ENCODE measurements at places on chromosomes 12 and 14. TPM values are rescaled to one million over a fixed set of nuclear protein-coding genes. Genes with fewer than 3 reads are reported as not detected.

Gene MDM1
- total RNA-seq, result 11.8 TPM

Gene PLXNC1
- 2.4 TPM for total RNA-seq

Gene TEX52
- total RNA-seq, result not detected

Gene CD163L1
- total RNA-seq, result 3.5 TPM

Gene CFAP54
- 0.56 TPM for total RNA-seq

Gene CLBA1
- 20.3 TPM for total RNA-seq

Gene HVCN1
- total RNA-seq, result not detected

Gene KRT78
- not detected for total RNA-seq

Gene ABCB9
- total RNA-seq, result 3.2 TPM

GRCh38 chr12:131852551-131853299, 24.5 kb downstream of the MMP17 start:
- H3K36me3 ChIP-seq, result peaks cover 5% of the 10 kb centered on the region
- no peak overlapping the region for H3K4me3 ChIP-seq
- H3K27ac ChIP-seq, result no peak overlapping the region
- H3K27me3 ChIP-seq, result peaks cover 22% of the 10 kb centered on the region

DNA sequence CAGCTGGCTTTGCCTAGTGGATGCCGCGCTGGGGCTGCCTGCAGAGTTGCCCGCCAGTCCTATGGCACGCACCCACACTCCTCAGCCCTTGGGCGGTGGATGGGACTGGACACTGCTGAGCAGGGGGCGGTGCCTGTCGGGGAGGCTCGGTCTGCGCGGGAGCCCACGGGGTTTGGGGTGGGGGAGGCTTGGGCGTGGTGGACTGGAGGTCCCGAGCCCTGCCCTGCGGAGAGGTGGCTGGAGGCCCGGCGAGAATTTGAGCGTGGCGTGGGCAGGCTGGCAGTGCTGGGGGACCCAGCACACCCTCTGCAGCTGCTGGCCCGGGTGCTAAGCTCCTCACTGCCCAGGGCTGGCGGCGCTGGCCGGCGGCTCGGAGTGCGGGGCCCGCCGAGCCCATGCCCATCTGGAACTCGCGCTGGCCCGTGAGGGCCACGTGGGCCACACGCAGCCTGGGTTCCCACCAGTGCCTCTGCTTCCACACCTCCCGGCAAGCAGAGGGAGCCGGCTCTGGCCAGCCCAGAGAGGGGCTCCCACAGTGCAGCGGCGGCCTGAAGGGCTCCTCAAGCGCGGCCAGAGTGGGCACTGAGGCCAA, 68.1 kb downstream of the ETNK1 start:
- no peaks in the 10 kb centered on the region for H3K27me3 ChIP-seq
- no peaks in the 10 kb centered on the region for H3K4me1 ChIP-seq
- H3K4me3 ChIP-seq, result no peak overlapping the region

- no peak for DNase-seq
- no peak overlapping the region for H3K4me3 ChIP-seq
These were observed 53.1 kb downstream of the TMEM30B start for GRCh38 chr14:61227884-61228591.

DNA sequence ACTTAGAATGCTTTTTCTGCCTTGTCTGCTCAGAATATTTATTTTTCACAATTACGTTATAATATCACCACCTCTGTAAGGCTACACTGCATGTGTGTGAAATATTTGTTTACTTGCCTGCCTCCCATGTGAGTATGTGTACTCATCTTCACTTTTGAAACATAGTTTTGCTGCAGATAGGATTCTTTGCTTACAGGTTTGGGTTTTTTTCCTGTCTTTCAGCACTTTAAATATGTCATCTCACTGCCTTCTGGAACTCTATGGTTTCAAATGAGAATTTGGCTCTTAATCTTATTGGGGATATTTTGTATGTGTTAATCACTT, 10.9 kb downstream of the G2E3 start:
- peaks cover 71% of the 10 kb centered on the region for H3K4me1 ChIP-seq
- peaks cover 6% of the 10 kb centered on the region for H3K36me3 ChIP-seq
- H3K27me3 ChIP-seq, result no peaks in the 10 kb centered on the region
- peak overlapping the region; percentile 52 for H3K27ac ChIP-seq
- no peak overlapping the region for H3K4me3 ChIP-seq

DNA sequence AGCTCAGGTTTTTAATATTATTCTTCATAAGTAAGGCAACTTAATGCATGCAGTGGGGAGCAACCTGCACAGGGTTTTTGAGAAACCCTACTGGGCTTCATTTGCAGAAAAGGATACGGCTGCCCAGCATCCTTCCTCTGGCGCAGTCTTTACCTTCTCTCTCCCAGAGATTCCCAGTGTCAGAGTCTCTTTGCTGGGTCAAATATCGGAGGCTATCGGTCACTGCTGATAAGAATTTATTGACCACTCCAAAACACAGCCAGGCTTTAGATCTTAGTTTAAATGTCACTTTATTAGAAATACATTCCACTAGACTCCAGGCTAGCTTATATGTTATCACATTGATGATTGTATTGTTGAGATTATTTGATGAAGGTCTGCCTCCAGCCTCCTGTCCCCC, 147.2 kb upstream of the CPSF6 start:
- DNase-seq, result no peak
- no peak overlapping the region for H3K4me3 ChIP-seq
- H3K36me3 ChIP-seq, result no peaks in the 10 kb centered on the region
- H3K27ac ChIP-seq, result no peak overlapping the region
- H3K27me3 ChIP-seq, result peaks cover 24% of the 10 kb centered on the region
- H3K4me1 ChIP-seq, result no peaks in the 10 kb centered on the region

- no peak overlapping the region for H3K27ac ChIP-seq
- H3K4me1 ChIP-seq, result no peaks in the 10 kb centered on the region
- H3K4me3 ChIP-seq, result no peak overlapping the region
- H3K36me3 ChIP-seq, result no peaks in the 10 kb centered on the region
These were observed 95.5 kb upstream of the DCN start for GRCh38 chr12:91278126-91278525.

DNA sequence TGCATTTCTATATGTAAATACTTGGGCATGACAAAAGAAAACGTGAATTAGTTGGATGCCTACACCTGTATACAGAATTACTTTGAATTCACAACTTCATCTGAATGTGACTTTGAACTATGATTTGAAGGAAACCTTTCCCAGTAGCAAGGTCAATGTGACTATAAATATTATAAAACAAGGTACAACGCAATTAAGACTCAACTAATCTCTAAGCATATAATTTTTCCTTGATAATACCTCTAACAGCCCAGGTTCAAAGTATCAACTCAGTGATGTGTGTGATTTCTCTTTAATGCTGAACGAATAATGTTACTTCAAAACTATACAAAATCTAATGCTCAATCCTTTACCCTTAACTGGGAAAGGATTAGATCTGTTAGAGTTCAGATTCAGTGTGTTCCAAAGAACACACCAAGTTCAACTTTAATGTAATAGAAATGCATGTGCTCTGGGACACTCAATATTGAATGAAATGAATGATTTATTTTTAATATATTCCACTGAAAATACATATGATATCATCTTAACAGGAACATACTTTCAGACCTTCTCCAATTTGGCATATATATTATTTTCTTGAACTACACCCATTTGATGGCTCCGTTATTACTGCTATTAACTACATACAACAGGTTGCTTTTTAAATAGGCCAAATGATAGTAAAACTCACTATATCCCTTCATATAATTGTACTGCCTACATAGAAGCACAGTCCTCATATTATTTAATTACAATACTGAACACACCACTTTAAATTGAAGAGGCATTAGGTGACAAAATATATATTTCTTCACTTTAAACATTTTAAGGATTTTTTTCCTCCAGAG, 40.1 kb upstream of the MTERF2 start:
- no peaks in the 10 kb centered on the region for H3K36me3 ChIP-seq
- H3K4me1 ChIP-seq, result peaks cover 7% of the 10 kb centered on the region
- DNase-seq, result no peak
- peak overlapping the region; percentile 61 for H3K27ac ChIP-seq
- H3K27me3 ChIP-seq, result no peaks in the 10 kb centered on the region
- H3K4me3 ChIP-seq, result no peak overlapping the region

DNA sequence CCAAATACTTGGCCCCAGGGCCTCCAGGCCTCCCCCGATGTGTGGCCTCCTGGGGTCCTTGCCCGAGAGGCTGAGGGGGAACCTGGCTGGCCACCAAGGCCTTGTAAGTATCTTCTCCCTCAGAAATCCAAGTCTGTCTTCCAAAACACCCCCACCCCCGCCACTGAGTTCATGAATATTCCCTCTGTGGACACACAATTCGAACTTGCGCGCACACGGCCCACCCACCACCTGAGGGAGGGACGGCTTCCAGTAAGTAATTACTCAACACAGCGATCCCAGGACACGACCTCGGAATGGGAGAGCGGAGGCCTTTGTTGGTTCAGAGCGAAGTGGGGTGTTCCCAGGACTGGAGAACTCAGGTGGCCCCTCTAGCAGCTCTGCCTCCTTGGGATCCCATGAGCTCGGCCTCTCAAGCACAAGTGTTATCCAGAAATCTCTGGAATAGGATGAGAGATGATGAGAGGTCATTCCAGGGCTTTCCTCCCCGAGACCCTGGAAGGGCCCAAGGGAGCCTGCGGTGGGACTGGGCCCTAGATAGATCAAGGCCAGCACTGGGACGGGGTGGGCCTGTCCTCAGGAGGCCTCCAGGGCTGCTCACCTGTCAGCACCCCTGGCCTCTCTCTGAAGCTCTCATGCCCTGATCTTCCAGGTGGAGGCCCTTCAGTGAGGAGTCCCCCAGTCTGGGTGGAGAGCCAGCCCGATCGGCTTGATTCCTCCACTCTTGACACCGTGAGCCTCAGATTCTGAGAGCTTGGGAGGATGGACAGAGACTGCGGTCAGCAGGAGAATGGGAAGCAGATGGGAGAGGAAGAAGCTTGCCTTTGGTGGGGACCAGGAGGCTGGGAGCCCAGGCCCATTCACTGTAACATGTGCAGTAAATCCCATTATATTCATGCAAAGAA, 219.0 kb upstream of the RTL1 start:
- no peak for DNase-seq
- no peaks in the 10 kb centered on the region for H3K4me1 ChIP-seq
- H3K27ac ChIP-seq, result no peak overlapping the region
- H3K36me3 ChIP-seq, result no peaks in the 10 kb centered on the region
- H3K27me3 ChIP-seq, result peaks cover 9% of the 10 kb centered on the region

- peaks cover 11% of the 10 kb centered on the region for H3K4me1 ChIP-seq
- H3K27me3 ChIP-seq, result no peaks in the 10 kb centered on the region
- H3K36me3 ChIP-seq, result peaks cover 10% of the 10 kb centered on the region
- H3K27ac ChIP-seq, result no peak overlapping the region
These were observed 4.8 kb upstream of the AEBP2 start for GRCh38 chr12:19434538-19434937.

DNA sequence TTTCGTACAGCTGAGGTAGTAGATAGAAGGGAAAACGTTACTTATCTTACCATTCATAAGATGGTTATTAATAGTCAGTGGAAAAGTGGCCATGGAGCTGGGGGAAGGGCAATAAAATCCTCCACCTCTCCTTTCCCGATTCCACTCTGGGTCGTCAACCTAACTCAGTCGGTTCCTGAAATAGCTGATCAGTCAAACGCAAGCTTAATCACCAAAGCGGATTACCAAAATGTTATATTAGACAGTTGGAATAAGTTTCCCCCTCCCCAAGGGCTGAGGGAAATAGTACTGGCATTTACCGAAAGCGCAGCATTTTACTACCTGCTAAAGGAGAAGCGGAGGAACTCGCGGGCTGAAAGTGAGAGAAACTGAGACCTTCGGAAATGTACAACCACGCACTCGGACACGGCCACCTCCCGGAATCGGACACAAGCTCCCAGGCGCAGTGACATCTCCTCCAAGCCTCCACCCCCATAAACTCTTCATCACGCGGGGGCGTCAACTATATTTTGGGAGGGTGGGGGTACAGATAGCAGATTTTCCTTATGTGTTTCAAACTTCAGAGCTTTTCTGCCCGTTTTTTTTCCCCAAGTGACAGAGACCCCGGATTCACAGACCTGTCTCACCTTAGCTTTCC, 1.2 kb downstream of the PPM1H start:
- peak overlapping the region; percentile 84 for H3K4me3 ChIP-seq
- peaks cover 20% of the 10 kb centered on the region for H3K27me3 ChIP-seq
- H3K36me3 ChIP-seq, result no peaks in the 10 kb centered on the region
- peak; percentile 11 for DNase-seq

DNA sequence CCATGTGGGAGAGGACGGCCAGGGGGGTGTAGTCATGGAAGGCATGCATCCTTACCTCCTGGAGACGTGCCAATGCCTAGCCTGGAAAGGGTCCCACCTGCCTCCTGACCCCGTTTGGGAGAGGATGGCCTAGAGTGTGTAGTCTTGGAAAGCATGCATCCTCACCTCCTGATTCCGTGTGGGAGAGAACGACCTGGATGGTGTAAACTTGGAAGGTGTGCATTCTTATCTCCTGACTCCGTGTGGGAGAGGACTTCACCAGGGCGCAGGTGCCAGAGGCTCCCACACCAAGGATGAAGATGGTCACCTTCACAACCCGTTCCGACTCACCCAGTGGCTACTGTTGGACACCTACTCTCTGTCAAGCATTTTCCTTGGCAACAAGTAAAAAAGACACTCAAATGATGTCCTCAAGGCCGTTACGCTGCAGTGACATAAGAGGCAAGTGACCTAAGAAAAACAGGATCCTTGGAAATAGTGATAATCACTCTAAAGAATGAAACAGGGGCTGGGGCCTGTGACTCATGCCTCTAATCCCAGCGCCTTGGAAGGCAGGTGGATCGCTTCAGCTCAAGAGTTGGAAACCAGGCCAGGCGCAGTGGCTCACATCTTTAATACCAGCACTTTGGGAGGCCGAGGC, 37.5 kb upstream of the FZD10 start:
- H3K4me1 ChIP-seq, result peaks cover 10% of the 10 kb centered on the region
- H3K36me3 ChIP-seq, result no peaks in the 10 kb centered on the region
- no peak overlapping the region for H3K4me3 ChIP-seq
- H3K27ac ChIP-seq, result no peak overlapping the region
- no peaks in the 10 kb centered on the region for H3K27me3 ChIP-seq

- no peaks in the 10 kb centered on the region for H3K36me3 ChIP-seq
- DNase-seq, result no peak
- no peak overlapping the region for H3K4me3 ChIP-seq
- H3K27me3 ChIP-seq, result no peaks in the 10 kb centered on the region
- peaks cover 4% of the 10 kb centered on the region for H3K4me1 ChIP-seq
These were observed 6.0 kb upstream of the UBE2N start for GRCh38 chr12:93447555-93448290.

DNA sequence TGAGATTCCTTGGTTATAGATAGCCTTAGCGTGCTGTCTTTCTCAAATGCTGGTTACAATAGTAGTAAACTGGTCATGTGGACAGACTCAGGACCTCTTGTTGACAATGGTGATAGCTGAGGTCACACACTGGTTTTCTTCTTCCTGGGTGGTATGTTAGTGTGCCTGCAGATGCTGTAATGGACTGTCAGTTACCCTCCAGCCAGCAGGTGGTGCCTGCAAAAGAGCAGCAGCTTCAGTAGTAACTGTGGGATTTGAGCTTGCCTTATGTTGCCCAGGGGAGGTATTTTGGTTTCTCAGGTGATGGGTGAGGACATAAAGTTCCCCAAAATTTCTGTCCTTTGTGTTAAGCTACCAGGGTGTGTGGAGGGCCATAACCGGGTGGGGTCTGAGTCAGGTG, 33.7 kb upstream of the SCAF11 start:
- peaks cover 35% of the 10 kb centered on the region for H3K27me3 ChIP-seq
- no peak overlapping the region for H3K4me3 ChIP-seq
- H3K27ac ChIP-seq, result no peak overlapping the region
- no peak for DNase-seq

Data from MCF 10A (cell line).